ENCODE measurements at places on chromosomes 2 and 18.

DNA sequence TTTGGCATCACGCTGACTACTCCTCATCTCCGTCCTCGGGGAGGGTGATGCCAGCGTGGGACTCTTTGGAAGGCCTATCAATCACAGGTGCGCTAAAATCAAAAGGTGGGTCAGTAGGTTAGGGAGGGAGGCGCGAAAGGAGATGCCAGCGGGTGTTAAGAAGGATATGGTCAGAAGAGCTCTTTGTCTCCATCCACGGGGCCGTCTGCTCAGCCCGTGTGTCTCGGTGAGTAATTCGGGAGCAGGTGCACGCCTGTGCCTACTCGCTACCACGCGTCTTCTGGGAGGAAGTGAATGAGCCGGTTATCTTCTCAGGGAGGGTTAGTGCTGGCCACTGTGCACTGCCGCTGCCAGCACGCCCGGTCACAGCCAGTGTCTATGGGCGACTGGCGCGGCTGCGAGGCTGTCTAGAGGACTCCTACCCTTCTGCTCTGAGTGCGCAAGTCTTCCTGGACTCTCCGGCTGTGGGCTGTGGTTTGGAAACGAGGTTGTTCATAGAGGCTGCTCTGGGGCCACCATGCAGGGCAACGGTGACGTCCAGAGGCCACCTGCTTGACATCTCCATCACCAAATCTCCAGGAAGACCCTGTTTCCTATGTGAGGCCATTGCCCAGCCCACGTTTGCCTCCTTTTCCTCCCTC is 153.4 kb downstream of the MBP start:
- no peak for DNase-seq

- DNase-seq, result no peak
These were observed 95.2 kb downstream of the LBH start for GRCh38 chr2:30326497-30326896.

GRCh38 chr2:174595116-174595809 is 2.3 kb downstream of the WIPF1 start:
- DNase-seq, result no peak

GRCh38 chr2:232890896-232891601 is 21.0 kb downstream of the SNORC start:
- no peak for DNase-seq

DNA sequence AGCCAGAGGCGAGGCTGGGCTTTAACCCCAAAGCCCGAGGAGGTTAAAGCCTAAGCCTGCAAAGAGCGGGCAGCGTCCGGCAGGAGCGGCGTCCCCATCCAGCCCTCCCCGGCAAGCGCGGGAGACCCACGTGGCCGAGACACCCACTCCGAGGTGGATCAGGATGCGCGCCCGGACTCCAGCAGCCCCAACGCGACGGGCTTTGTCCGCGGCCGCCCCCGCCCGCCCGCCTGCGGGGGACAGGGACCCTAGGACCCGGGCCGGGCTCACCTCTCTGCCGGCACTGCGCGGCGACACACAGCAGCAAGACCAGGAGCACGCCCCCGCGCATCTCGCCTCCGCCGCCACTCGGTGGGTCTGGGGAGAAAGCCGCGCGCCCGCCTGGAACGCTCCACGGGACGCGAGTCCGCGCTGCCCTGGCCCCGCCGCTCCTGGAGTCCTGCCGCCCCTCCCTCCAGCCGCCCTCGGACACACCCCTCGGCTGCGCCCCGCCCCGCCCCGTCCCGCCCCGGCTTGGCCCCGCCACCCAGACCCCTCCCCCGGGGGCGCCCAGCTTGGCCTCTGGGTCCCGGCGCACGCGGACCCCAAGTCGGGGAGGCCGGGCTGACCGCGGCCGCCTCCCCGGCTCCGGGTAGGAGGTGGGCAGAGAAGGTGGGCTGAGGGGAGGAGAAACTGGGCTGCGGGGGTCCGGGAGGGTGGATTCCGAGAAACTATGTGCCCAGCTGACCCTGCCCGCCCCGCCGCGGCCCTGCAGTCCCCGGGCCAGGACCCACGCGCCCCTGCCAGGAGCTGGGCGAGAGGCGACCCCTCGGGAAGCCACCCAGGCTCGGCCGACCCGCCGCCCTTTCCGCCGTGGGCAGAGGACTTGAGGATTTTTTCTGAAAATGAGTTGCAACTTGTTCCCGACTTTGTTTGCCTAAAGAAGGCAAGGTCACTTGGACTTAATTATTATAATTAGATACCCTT is at the start of gene LAMA1:
LAMA1 (minus strand) TSS at position 408 of the 966 bp plus-strand sequence; CDS start at position 331, 77 bp downstream.
- DNase-seq, result no peak

- no peak for DNase-seq
These were observed 46.4 kb downstream of the ACKR3 start for GRCh38 chr2:236616031-236616430.

DNA sequence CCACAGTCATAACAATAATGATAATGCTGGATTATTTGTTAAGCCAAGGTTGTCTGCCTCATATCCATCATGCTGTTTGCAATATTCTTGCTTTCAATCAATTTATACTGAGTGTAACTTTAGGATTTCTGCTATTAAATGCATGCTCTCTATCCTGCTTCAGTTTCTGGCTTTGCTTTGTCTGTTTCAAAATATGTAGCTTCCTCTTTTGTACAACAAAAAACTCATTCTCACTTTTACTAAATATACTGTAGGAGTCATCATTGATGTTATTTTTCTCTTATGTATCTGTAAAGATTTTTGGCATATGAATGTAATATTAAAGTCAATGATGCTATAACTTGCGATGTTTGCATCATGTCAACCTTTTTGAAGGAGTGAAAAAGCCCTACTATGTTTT is 149.3 kb downstream of the GPD2 start:
- no peak for DNase-seq

- no peak for DNase-seq
These were observed 175.4 kb downstream of the NRP2 start for GRCh38 chr2:205857520-205858237.

GRCh38 chr2:120771111-120771780 is 35.6 kb downstream of the GLI2 start:
- DNase-seq, result no peak

DNA sequence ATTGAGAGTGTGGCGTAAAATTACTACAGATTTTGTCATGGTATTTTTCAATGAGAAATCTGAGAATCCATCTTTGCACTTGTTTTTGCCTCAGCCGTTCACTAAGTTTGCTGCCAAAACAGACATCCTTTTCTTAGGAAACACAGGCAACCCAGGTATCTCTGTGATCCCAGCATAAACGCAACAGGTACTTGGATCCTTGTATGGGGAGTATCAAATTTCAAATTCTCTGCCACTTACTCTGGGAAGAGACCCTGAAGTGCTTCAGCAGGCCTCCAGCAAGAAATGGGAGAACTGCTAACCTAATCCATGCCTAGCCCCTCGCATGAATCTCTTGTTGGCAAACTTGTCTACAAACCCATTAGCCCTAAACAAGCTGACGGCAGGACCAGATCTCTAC is 83.1 kb downstream of the BCL11A start:
- DNase-seq, result no peak

- no peak for DNase-seq
These were observed 5.8 kb downstream of the TWIST2 start for GRCh38 chr2:238853721-238854120.

DNA sequence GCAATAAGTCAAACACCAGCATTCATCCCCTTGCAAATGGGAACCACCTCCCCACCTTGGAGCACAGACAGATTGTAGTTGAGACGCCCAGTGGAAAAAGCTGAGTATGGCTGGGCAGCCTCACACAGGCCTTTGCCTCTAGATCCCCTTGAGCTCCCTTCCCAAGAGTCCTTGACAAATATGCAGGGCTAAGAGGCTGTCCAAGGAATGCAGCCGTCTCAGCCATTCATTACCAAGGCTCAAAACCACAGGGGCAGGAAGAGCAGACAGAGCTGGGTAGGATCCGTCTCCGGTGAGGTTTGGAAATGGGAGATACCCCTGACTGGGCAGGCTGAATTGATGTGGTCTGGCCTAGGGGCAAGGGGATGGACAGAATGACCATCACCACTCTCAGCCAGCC is 557.1 kb downstream of the TNS1 start:
- DNase-seq, result no peak

DNA sequence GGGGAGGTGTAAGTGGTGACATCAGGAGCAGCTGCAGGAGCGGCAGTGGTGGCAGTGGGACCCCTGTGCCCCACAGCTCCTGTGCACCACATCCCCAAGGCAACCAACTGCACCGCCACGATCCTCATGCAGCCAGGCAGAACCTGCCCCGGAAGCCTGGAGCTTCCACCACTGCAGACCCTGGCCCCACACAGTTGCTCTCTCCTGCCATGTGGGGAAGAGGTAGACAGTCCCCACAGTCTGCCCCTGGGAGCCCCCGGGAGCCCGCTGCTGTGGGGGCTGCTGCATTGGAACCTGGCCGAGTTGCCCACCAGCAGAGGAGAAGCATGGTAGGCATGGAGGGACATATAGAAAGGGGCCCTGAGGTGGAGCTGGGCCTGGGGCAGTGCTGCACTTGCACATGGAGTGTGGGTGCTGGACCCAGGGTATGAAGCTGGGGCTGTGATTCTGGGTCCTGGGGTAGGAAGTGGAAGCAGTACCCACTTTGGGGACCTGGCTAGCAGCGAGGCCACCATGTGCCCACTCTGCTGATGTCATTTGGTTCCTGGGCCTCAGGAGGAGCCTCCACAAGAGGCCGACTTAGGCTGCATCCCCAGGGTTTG is 623.3 kb upstream of the LRRTM4 start:
- no peak for DNase-seq

GRCh38 chr2:29607038-29607420 is 314.4 kb downstream of the ALK start:
- DNase-seq, result no peak

GRCh38 chr2:8573942-8574195 is 108.0 kb upstream of the ID2 start:
- no peak for DNase-seq

- no peak for DNase-seq
These were observed 669.7 kb downstream of the TDRD15 start for GRCh38 chr2:21793461-21793860.

GRCh38 chr2:208638059-208638458 is 231.5 kb downstream of the PTH2R start:
- no peak for DNase-seq

DNA sequence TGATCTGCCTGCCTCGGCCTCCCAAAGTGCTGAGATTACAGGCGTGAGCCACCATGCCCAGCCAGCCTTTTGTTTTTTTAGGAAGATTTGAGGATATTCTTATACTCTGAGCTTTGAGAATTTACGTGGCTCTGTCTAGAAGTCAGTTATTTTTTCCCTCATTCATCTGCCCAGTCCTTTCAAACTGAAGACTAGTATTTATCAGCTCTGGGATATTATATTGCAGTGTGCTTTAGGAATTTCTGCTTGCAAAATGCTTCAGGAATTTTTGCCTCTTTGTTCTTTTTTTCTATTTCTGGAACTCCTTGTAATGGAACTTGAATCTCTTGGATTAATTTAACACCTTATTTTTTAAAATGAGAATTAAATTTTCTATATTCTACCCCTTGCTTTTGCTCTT is 22.6 kb downstream of the ACSL3 start:
- no peak for DNase-seq

GRCh38 chr18:55362303-55362702 is 225.7 kb downstream of the TCF4 start:
- DNase-seq, result no peak

DNA sequence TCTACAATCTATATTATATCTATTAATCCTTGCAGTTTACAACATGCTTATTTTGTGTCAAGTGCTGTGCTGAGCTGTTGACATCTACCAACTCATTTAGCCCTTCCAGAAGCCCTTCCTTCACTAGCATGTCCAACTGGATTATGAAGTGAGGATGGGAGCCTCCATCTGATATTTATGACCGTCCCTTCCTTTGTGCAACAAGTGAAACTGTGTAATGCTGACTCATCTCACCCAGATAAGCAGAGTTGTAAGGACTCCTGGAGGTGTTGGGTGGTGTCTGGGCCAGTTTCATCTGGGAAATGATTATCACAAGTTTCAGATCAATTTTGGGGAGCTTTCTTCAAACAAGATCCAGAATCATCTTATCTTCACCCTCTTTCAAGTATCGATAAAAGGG is 156.6 kb upstream of the ETAA1 start:
- DNase-seq, result no peak

DNA sequence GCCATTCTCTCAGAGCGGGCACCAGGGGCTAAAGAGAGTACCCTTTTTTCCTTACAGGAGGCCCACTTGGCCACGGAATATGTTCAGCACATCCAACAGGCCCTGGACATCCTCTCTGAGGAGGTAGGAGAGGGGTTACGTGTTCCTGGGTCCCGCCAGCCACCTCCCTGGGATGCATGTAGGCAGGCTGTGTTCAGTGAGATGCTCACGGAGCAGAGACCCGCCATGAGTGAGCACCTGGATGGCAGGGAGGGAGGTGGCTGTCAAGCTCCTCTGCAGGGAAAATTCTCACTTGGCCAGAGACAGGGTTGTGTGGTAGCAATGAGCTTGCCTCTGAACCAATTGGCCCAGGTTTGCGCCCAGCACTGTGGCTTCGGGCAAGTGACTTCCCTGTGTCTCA is 123.1 kb upstream of the PPP1CB start:
- no peak for DNase-seq

DNA sequence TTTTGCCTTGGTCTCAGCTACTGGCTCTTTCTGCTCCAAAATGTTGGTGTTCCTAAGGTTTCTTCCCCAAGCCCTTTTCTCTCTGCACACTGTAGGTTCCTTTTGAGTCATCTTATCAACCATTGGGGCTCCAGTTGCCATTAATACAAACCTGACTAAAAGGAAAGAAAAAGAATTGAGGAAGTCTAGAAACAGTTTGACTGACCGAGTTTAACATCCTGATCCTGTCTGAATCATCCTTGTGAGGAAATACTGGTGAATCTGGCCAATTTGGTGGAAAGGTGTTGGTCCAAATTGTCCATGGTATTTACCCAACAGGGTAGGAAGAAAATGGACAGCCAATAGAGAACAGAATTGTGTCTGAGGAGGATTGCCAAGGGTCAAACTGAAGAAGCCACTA is 38.3 kb downstream of the CRYGD start:
- DNase-seq, result no peak

DNA sequence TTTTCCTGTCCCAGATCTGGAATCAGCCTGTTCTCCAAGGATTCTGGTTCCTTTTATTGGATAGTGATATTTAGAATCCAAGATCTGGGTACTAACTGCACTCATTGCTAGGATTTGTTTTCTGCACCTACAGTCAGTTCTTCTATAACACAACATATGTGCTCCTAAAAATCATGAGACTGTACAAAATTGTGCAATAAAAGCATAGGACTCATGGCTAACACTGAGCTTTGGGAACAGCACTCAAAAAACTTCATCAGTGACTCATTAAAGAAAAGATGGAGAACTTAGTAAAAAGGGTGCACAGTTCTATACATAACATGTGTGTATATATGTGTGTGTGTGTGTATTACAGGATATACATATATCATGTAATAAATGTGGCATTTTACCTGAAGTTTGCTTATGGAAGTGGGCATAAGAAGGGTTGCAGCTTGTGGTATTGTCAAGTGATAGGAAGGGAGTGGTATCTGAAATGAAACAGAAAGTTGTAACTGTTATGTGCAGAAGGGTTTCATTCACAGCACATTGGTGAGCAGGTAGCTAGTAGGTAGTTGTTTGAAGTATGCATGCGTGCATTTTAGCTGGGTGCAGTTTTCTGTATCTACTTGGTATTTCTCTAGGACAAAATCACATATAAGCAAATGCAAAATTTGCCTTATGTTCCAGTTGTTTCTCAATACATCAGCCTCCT is 5.9 kb upstream of the SCYGR2 start:
- no peak for DNase-seq

GRCh38 chr18:39521164-39521563 is 1955.6 kb upstream of the CELF4 start:
- no peak for DNase-seq

GRCh38 chr2:160973991-160974390 is 186.2 kb upstream of the TANK start:
- no peak for DNase-seq
